ENCODE measurements at places on chromosomes 12 and 14.

DNA sequence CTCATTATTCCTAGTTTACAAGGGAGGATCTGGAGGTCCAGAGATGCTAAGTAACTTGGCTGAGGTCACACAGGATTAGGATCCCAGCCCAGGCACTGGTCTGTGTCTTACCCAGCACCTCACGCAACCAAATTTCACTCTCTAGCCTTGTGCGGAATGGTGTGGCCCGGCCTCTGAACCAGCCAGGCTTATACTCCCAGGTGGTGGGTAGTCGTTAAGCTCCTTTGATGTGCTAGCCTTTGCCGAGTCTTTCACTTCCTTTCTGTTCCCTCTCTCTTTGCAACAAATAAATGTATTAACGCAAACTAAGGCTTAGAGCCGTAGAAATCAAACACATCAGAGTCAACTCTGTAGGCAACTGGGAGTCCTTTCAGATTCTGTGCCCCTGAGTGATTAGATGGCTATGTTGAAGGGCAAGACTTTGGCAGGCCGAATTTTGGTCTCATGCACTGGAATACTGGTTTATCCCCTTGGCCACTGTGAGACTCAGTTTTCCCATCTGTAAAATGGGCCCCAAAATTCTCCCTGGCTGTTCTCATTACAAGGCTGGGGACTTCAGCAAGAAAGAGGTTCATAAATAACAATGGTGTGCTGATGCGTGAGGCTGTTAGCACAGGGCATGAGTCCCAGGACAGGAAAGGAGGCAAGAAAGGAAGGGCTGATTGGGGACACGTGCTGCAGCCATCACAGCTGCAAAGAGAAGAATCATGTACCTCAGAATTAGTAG lies 126.3 kb downstream of the AACS start:
- DNase-seq: no peak

- DNase-seq: no peak
These were observed 221.7 kb downstream of the ATP23 start for GRCh38 chr12:58163021-58163420.

DNA sequence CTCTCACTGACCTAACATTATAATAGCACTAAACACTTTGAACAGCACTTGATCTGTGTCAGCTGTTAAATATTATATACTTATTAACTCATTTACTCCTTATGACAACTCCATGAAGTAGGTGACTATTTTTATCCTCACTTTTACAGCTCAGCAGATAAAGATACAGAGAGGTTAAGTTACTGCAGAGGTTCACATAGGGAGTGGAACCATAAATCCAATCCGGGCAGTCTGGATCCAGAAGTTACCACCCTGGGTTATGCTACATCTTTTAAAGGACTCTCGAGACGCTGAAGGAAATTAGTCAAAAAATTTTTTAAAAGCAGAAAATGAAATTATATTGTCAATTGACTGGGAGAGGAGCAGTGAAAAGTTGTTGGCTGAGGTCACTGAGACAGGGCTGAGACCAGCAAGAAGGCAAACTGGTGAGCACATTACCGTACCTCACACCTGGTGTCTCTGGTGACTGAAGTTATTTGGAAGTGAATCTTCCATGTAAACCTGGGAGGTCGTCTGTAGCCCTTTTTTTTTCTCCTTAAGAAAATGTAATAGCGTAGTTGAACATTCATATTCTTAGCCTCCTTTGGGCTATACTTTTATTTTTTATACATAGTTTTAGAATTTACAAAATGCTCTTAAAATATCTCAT lies 1.2 kb upstream of the RIMKLB start:
- DNase-seq: no peak

DNA sequence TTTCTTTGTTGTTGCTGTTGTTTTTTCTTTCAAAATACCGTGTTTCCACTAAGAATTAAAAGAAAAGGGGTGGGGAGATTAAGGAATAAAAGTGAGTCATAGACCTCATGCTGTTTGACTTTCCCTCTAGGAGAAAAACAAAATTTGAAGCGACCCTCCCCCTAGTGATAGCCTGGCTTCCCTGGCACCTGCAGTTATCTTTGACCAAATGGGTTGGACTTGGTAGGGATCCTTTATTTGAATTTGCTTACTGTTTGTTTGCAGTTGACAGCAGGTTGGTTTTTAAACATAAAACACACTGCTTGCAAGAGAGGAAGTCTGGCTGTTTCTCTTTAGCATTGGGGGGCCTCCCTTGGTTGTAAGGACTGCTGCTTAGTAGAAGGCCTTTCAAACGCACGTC lies 14.0 kb downstream of the OTX2 start:
- DNase-seq: no peak

GRCh38 chr12:79023784-79024183 lies 159.2 kb downstream of the SYT1 start:
- no peak for DNase-seq

DNA sequence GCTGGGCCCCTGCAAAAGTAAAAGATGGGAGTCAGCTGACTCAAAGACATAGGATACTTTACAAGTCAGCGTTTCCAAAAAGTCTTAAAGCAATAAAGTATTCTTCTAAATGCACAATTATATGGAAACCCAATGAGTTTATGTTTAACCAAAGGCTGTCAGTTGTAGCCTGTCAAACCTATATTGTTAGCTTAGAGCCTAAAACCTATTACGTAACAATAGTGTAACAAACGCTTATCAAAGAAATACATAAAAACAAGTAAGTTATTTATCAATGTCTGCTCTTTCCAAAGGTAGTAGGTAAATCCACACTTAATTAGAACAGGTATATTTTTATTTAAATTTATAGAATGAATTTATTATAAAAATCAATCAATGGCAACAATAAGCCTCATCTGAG lies 15.9 kb upstream of the SOS2 start:
- no peak for DNase-seq

DNA sequence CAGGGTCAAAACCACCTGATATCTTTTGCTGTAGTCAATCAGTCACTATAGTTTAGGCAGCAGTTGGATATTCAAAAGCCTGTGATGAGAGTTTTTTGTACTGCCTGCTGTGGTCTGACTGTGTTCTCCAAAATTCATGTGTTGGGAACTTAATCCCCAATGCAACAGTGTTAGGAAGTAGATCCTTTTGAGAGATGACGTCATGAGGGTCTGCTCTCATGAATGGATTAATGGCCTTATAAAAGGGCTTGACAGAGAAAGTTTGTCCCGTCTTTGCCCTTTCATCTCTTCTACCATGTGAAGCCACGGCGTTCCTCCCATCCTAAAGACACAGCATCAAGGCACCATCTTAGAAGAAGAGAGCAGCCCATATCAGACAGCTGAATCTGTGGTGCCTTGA lies 50.8 kb upstream of the PDE3A start:
- no peak for DNase-seq

DNA sequence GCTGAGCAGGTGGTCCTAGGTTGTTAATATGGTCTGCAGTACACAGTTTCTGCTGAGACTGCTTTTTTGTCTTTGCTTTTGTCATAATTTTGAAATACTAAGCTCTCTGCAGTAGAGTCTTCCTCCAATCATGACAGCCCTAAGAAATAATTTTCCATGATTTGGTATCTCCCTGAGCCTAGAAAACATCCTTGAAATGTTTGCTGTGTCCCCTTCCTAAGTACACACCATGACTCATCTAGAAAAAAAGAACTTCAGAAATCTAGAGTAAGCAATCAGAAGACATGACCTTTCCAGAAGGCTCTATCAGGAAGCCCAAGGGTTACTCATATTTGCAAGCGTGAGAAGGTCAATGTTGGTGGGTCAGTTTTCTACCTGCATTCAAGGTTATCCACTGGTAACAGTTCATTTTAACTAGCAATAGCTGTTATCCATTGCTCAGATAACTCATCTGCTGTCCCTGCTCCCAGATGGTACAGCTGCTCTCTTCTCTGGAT lies 16.4 kb downstream of the DAD1 start:
- DNase-seq: no peak

DNA sequence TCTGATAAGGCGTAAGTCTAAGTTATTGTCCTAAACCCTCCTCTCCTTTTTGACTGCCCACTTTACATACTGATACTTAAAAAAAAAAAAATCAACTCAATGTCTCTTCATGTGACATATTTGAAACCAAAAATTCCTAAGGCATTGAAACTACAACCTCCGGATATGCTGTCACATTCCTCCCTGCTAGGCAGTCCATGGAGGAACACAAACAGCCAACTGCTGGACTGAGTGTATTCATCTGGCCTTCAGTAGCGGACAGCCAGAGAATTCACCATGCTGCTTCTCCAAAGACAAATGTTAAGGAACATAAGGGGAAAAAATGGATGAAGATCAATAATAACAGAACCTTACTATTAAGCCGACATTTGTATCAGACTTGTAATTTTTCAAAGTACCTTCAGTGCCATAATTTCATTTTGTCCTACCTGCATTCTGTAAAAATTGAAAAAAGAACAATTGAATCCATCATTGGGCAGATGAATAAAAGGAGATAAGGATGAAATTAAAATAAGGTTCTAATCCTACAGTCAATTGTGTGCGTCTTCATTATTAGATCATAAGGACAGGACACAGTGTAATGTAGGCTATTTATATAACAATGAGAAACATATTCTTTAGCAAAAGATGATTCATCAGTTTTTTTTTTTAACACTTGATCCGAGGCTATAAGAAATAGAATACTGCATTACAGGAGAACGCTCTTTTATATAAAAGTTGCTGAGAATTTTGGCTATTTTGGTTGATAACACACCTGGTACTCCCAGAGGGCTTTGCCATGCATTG lies 12.2 kb downstream of the RERG start:
- DNase-seq: no peak

DNA sequence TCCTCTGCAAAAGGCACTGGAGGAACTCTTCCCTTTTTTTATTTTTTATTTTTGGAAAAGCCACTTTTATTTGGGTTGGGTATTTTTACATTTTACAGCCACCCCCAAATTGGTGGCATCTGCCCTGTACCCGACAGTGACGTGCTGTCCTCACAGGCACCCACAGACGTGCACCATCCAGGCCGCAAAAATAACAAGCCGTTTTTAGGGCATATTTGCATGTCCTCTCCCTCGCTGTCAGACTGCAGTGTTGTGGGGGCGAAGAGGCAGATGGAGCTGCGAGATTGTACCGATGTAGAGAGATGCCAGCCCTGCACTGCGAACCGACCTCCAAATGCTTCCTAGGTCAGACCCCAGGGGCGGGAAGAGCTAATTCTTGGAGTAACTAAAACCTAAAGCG lies 12.2 kb downstream of the JDP2 start:
- no peak for DNase-seq

DNA sequence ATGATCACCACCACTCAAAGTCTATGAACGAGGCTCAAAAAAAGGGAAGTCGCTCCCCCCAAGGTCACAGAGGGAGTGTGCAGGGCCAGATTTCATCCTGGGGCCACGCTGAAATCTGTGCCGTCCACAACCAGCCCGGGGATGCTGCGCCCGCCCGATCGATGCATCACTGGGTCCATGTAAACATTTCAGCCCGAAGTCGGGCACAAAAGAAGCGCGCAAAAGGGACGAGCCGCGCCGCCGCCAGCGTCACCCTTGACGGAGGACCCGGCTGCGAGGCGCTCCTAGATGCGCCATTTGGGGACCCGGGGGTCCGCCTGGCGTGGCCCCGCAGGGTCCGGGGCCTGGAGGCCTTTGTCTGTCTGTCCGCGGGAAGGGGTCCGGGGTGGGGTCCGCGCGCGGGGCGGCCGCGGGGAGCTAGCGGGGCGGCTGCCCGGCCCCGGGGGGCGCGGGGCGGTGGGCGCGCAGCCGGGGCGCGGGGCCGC lies 503 bp downstream of the FBXO21 start:
- peak; percentile 16 for DNase-seq

DNA sequence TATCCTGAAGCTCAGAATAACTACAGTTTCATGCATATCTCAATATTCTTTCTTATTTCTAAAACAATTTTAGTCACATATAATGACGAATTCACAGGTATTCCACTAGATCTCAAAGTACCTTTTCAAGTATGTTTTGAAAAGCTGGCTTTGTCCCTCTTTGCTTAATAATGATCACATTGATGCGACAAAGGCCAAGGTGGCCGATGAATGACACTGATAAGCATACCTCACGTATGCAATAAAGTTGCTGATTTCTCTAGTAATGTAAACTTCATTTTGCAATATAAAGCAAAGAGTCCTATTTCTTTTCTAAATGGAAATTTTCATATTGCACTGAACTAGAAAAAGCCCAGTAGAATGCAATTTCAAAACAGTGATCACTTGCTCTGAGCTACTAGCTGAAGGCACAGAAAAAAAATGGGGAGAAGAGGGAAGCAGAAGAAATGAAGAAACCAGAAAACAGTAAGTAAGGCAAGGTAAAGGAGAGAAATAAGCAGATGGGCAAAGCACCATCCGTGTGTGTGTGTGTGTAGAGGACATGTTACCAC lies 29.3 kb downstream of the FGD6 start:
- DNase-seq: no peak

DNA sequence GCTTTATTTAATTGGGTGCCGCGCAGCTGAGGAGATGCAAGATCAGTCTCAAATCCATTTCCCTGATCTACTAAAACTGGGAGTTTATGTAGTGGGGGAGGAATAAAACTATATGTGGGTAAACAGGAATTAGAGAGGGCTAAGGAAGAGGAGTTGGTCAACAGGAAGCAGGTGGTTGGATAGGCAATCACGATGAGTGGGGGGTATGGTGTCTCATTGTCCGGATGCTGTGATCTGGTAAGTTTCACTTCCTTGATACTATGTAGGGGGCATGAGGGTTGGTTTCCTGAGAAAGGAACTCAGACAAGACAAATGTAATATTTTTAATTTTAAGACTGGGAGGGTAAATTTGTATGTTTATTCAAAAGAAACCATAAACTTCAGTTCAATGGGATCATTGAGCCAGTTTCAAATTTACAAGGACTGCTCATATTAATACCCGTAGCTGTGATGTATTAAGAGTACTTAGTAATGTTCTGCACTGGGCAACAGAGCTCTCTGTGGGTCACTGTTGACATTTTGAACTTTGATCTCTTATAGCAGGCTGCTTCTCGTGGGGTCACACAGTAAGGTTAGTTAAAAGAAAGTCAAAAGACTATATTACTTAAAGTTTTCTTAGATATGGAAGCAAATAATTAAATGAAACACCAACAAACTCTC lies 786.2 kb upstream of the FBXO33 start:
- DNase-seq: no peak

- DNase-seq: no peak
These were observed 114.0 kb downstream of the ETNK1 start for GRCh38 chr12:22738945-22739344.

- no peak for DNase-seq
These were observed 80.4 kb downstream of the LIN7A start for GRCh38 chr12:80857311-80857710.

DNA sequence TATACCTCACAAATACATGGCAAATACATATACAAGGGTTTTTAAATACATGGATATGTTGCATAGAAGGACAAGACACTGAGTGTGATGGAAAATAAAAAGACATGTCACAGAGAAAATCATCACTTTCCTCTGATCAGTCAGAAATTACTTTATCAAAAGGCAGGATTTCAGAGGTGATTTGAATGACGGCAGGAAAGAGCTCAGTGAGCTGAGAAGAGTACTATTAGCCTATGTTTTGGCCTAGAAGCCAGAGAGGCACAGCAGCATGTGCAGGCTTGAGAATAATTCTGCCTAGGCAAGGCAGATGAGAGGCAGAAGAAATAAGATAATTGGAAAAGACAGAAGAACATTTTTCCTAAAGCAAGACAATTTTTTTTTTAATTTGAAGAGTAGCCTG lies 94.9 kb downstream of the BCAT1 start:
- DNase-seq: no peak

Data from activated T-cell treated with anti-CD3 and anti-CD28 coated beads for 24 hours (primary cell).